Gastrocnemius medialis (tissue), 4 donors: ENCODE measurements at places on chromosomes 7 and 10. TPM values are rescaled to one million over a fixed set of nuclear protein-coding genes. Genes with fewer than 3 reads are reported as not detected.
A peak's percentile ranks its signal among the peaks of the same experiment; 100 is the strongest.

Gene SFMBT2
- total RNA-seq = 1.2 TPM

Gene SHTN1
- 1.1 TPM for total RNA-seq

GRCh38 chr7:93140582-93141191, 7.5 kb downstream of the SAMD9L start:
- H3K4me3 ChIP-seq = no peak overlapping the region
- H3K27me3 ChIP-seq = no peaks in the 10 kb centered on the region
- H3K36me3 ChIP-seq = no peaks in the 10 kb centered on the region
- no peak for DNase-seq

DNA sequence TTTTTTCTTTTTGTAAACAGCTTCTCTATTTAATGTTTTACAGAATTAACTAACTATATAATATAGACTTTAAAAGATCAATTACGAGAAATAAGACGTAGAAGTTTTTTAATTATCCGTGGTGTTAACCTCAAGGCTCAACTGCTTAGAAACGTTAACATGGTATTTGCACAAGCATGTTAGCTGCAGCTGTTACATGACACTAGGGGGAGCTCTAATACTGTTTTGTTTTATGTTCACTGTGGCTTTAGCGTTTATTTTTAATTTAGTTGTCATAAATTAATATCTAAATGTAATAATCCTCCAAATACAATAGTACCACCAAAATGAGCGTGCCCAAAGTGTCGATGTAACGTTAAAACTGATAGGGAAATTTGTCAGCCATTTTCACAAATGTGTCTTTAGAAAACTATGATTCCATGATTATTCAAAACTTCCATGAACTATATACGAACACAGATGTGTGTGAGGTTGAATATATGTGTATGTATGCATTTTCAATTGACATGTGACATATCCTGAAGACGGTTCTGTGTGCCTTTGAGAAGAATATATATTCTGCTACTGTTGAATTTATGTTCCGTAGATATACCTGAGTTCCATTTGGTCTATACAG, 828.8 kb upstream of the MBL2 start:
- no peak overlapping the region for H3K4me3 ChIP-seq
- DNase-seq = no peak
- H3K27me3 ChIP-seq = no peaks in the 10 kb centered on the region
- H3K4me1 ChIP-seq = no peaks in the 10 kb centered on the region
- H3K36me3 ChIP-seq = no peaks in the 10 kb centered on the region

GRCh38 chr10:108031505-108031904, 867.0 kb upstream of the SORCS1 start:
- H3K4me1 ChIP-seq = no peaks in the 10 kb centered on the region
- H3K4me3 ChIP-seq = no peak overlapping the region
- H3K27me3 ChIP-seq = no peaks in the 10 kb centered on the region
- no peak for DNase-seq
- H3K27ac ChIP-seq = no peak overlapping the region
- no peaks in the 10 kb centered on the region for H3K36me3 ChIP-seq

GRCh38 chr7:50782375-50783208, at the start of gene GRB10:
Gene GRB10 (minus strand): TSS chr7:50782896. CDS start chr7:50732322, 50,574 bp downstream.
- H3K36me3 ChIP-seq = no peaks in the 10 kb centered on the region
- no peaks in the 10 kb centered on the region for H3K27me3 ChIP-seq
- H3K4me3 ChIP-seq = peak within 1 kb of the TSS; percentile 59
- peaks cover 44% of the 10 kb centered on the region for H3K4me1 ChIP-seq
- no peak for DNase-seq
- peak within 1 kb of the TSS; percentile 51 for H3K27ac ChIP-seq

- no peak overlapping the region for H3K4me3 ChIP-seq
- H3K27ac ChIP-seq = no peak overlapping the region
- no peaks in the 10 kb centered on the region for H3K27me3 ChIP-seq
- DNase-seq = no peak
- H3K4me1 ChIP-seq = no peaks in the 10 kb centered on the region
- no peaks in the 10 kb centered on the region for H3K36me3 ChIP-seq
Measured at GRCh38 chr10:44779511-44779910, 131.6 kb upstream of the TMEM72 start.

GRCh38 chr10:2949948-2950354, 117.4 kb upstream of the PFKP start:
- no peak overlapping the region for H3K27ac ChIP-seq
- no peak for DNase-seq
- no peaks in the 10 kb centered on the region for H3K36me3 ChIP-seq
- H3K4me3 ChIP-seq = no peak overlapping the region
- no peaks in the 10 kb centered on the region for H3K4me1 ChIP-seq
